ENCODE measurements at places on chromosomes 3 and 15.

DNA sequence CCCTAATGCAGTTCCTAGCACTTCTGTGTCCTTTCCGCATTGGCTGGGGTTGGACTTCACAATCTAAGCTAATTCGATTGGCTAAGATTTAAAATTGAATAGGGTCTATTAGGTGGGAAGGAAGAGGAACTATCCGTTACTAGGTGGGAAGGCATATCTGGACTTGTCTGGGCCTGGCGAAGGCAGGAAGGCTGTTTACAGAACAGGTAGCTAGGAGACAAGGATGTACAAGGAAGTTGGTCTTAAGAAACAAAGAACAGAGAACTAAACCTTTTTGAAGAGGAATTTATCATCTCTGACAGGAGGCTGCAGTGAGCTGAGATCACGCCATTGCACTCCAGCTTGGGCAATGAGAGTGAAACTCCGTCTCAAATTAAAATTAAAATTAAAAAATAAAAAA lies 17.3 kb upstream of the ATG7 start:
- DNase-seq, result no peak

DNA sequence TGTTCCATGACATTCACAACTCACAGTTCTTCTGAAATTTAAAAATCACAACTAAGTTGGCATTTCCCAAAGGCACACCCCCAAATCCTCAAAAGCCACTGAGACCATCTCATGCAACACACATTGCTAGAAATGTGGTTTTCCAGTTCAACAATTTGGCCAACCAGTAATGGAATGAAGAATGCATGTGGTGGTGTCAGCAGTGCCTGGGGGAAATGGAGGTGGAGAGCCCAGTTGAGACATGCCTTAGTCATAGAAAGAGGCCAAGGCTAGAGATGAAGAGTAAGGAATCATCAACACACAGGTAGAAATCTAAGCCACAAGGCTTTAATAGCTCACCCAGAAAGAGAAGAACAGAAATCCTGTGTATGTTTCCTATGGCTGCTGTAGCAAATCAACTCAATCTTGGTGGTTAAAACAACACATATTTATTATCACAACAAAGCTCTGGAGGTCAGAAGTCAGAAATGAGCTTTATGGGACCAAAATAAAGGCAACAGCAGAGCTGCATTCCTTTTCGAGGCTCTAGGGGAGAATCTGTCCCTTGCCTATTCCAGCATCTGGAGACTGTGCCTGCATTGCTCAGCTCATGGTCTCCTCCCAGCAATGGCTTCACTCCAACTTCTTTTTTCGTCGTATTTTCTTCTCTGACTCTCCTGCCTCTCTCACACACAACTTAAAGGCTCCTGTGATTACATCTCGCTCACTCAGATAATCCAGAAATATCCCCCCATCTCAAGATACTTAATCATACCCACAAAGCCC lies 54.0 kb downstream of the SNTN start:
- no peak for DNase-seq

- DNase-seq, result no peak
Measured at GRCh38 chr3:72232777-72233176, 447.8 kb upstream of the PROK2 start.

DNA sequence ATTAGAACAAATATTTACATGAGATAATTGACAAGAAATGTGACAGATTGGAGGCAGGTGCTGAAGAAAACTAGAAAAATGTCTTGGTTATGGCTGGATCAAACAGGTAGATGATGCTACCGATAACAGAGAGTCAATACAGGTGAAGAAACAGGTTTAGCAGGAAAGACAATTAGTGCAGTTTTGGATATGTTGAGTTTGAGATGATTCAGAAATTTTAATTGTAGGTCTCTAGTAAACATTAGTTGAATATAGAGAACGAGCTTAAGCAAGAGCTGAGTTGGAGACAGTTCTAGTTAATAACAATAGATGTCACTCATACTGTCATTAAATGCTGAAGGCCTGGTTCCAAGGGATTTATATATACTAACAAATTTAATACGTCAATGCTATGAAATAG lies 524.4 kb downstream of the NSUN3 start:
- no peak for DNase-seq

GRCh38 chr3:46676601-46677410 lies 16.7 kb downstream of the ALS2CL start:
- no peak for DNase-seq

- DNase-seq, result no peak
Measured at GRCh38 chr3:37536840-37537239, 324.8 kb upstream of the CTDSPL start.

DNA sequence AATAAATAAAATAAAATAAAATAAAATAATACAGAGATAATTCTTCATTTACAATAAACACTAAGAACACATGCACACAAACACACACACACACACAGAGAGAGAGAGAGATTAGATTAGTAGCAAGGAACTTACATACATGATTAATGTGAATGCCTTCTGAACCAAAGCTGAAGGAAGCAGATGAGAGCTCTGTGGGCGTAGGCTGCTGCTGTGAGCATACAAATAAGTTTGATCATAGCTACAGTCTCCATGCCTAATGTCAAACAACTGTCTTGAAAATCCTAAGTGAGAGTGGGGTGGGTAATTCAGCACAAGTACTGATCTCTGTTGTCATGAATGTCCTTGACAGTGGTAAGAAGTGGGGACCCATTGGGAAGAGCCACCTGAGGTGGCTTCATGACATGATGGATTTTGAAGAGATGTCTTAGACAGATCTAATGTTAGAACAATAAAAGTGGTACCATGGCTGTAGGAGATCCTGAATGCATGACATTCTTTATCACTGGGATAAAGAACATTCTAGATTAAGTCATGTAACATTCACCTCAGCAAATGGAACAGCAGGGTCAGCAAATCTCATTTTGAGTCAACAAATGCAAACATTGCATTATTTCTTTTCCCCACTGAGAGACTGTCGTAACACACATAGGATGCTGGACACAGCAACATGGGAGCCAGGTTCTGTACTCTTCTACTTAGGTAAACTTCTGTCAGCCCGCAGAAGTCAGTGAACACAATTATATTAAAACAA lies 46.2 kb downstream of the CHL1 start:
- no peak for DNase-seq

DNA sequence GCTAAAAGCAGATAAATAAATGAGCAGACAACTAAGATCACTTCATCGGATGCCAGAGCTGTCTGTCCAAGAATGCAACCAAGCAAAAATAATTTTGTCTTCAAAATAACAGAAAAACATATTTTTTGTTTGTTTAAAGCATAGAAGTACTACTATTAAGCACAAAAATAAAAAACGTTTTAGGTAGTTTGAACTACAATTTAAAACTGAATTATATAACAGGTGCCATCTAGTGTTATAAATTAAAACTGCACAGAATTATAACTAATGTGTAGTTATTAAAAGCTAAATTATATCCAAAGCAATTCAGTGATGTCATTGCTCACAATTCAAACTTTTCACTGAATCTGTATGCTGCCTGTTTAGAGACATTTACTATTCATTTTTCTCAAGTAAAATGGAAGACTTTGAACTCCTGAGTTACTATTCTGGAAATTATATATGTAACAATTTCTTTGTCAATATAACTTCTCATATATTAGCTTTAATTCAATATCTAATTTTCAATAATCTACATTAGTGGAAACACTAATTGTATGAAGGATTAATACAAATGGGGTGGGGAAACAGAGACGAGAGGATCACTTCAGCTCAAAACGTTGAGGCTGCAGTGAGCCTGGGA lies 29.5 kb downstream of the LINS1 start:
- DNase-seq, result no peak

- DNase-seq, result no peak
Measured at GRCh38 chr3:25130724-25131520, 297.1 kb upstream of the RARB start.

- no peak for DNase-seq
Measured at GRCh38 chr3:17994167-17994566, 251.7 kb upstream of the TBC1D5 start.
